Mesothelial cell of epicardium (in vitro differentiated cells): ENCODE measurements at places on chromosomes 5 and 9. TPM values are rescaled to one million over a fixed set of nuclear protein-coding genes. Genes with fewer than 3 reads are reported as not detected.

GRCh38 chr5:141513627-141514329 lies 24.9 kb downstream of the PCDHGC5 start:
- H3K4me1 ChIP-seq: peaks cover 50% of the 10 kb centered on the region
- peak overlapping the region; percentile 95 for H3K27ac ChIP-seq
- H3K27me3 ChIP-seq: no peaks in the 10 kb centered on the region
- DNase-seq: peak; percentile 81

- H3K4me1 ChIP-seq: peaks cover 25% of the 10 kb centered on the region
- H3K27ac ChIP-seq: peak overlapping the region; percentile 69
- H3K27me3 ChIP-seq: no peaks in the 10 kb centered on the region
These were observed 129.0 kb downstream of the SNX18 start for GRCh38 chr5:54646356-54647101.

DNA sequence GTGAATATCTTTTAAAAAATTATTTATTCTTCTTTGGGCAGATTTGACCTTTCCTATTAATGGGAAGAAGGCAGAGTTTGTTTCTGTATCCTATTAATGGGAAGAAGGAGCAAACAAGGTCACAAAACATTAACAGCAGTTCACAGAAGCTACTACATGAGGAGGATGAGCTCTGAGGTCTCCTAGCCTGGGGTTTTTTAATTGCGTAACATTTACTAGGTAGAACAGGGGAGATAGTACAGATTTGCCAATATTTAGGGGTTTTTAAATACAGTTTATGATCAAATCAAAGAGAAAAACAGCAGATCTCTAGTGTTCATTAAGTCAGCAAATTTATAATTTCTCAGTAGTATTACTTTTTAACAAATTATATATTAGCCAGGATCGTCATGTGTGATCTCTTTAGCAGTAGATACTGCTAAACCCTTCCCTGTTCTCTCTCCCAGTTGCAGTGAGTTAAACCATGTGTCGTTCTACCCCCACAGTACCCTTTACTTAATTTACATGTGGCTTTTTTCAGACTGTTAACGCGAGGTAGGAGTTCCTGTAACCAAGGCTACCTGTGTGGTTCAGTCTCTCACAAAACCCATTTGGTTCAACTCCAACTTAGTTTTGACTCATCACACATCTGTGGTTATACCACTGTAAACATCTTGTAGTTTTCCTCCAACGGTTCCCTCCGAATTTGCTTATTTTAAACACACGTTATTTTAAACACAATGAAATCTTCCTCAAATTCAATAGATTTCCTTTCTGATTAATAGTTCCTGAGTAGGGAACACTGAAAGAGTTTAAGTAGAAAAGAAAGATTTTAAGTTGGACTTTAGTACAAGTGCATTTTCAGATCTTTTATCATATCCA lies 13.3 kb downstream of the SLC25A46 start:
- no peaks in the 10 kb centered on the region for H3K4me1 ChIP-seq
- no peak overlapping the region for H3K4me3 ChIP-seq
- DNase-seq: no peak

GRCh38 chr9:72362680-72363139 lies 2.3 kb downstream of the ZFAND5 start:
- H3K4me1 ChIP-seq: peaks cover 59% of the 10 kb centered on the region
- peaks cover 21% of the 10 kb centered on the region for H3K36me3 ChIP-seq
- no peak for DNase-seq
- peak overlapping the region; percentile 94 for H3K4me3 ChIP-seq
- no peaks in the 10 kb centered on the region for H3K27me3 ChIP-seq

DNA sequence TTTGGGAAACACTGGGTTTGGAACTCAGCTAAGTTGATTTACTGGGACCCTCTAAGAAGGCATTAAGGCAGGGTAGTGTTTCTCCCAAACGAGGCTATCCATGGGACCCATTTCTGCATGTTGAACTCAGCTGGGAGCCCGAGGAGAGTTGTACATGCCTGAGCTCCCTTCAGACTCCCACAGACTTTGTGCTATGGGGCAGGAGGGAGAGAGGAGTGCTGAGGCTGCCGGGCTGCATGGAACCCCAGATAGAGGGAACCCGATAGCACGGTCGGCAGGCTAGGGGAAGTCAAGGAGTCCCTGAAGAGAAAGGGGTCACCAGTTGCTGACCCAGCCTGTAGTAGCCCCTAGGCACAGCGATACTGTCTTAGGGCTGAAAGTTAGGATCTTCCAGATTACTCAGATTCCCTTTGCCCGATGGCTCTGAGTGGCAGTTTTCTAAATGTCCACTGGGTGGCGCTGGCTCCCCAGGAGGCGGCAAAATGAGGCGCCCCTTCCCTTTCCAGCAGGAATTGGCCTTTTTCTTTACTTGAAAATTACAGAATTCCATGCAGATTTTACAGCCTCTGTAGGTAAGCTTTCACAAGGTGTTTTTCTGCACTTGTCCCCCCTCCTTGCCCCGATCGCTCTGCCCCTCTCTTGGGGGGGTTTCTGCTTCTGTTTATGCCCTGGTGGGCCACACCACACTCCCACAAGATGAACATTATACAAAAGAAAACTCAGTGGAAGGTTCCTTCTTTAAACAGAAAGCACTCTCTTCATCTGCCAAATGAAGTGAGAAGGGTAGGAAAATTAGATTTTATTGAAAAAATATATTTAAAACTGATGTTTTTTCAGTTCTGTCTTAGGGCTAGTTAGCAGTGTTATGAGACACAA lies 17.8 kb downstream of the NANS start:
- peak; percentile 86 for DNase-seq
- H3K4me1 ChIP-seq: peaks cover 3% of the 10 kb centered on the region
- H3K4me3 ChIP-seq: no peak overlapping the region
- no peaks in the 10 kb centered on the region for H3K27me3 ChIP-seq
- H3K27ac ChIP-seq: peak overlapping the region; percentile 18

DNA sequence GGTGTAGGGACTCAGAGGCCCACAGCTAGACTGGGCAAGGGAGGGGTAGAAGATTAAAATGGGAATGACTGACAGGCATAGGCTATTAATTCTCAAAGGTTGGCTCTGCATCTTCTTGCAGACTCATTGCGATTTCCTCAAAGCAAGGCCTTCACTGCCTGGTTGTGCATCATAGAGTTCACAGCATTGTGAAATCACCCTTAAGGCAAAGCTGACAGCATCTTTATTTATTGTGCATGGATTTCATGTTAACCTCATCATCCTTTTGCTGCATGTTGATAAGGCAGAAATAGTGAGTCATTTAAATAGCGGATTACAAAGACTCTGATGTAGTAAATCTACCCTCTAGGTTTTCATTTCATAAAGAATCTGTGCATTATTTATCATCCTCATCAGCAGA lies 13.6 kb upstream of the PALM2AKAP2 start:
- peak overlapping the region; percentile 25 for H3K27ac ChIP-seq
- no peak for DNase-seq
- no peaks in the 10 kb centered on the region for H3K27me3 ChIP-seq
- H3K4me3 ChIP-seq: no peak overlapping the region
- peaks cover 40% of the 10 kb centered on the region for H3K4me1 ChIP-seq
- H3K36me3 ChIP-seq: no peaks in the 10 kb centered on the region

GRCh38 chr5:115594128-115595047 lies 7.9 kb downstream of the TICAM2 start:
- H3K27ac ChIP-seq: no peak overlapping the region
- H3K4me1 ChIP-seq: peaks cover 7% of the 10 kb centered on the region
- H3K4me3 ChIP-seq: no peak overlapping the region
- no peaks in the 10 kb centered on the region for H3K27me3 ChIP-seq
- no peaks in the 10 kb centered on the region for H3K36me3 ChIP-seq

AFAP1L1 gene
- total RNA-seq: 0.22 to 0.63 TPM (median 0.36 TPM) in 3 replicates
